ENCODE measurements at places on chromosomes 6 and 20. TPM values are rescaled to one million over a fixed set of nuclear protein-coding genes. Genes with fewer than 3 reads are reported as not detected.

BPIFB4 gene
- not detected for total RNA-seq

FAM120B gene
- 14.5 TPM for total RNA-seq

YWHAB gene
- total RNA-seq = 101 TPM

TUBB2B gene
- 1.4 TPM for total RNA-seq

WFDC10B gene
- not detected for total RNA-seq

ZDHHC14 gene
- total RNA-seq = 2.4 TPM

CFB gene
- 20.3 TPM for total RNA-seq

ADGRF1 gene
- not detected for total RNA-seq

SLC17A9 gene
- 14.1 TPM for total RNA-seq

TULP1 gene
- not detected for total RNA-seq
